Activated effector memory CD4-positive, alpha-beta T cell treated with anti-CD3 and anti-CD28 coated beads, Interleukin-2, amount 50 U/mL, for 16 hours (primary cell): ENCODE measurements at places on chromosomes 3 and 15.

- no peak for DNase-seq
Observed at GRCh38 chr3:77055841-77056341, 16.0 kb downstream of the ROBO2 start.

- DNase-seq = no peak
Observed at GRCh38 chr3:177212278-177212610, 15.0 kb upstream of the TBL1XR1 start.

DNA sequence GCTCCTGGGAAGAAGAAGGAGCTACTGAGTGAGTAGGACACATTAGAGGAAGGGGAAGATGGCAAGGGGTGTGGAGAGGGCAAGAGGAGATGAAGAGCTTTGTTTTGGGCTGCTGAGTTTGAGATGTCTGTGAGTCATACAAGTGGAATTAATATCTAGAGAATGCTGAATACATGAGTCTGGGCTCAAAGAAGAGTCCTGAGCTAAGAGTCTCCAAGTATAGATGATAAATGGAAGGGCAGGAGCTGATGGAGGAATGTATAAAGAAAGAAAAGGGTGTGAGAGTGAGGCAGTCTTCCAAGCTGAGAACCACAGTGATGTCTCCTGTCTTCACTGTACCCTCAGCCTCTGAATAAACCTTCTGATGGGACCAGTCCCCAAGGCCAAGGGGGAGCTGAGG is 205.5 kb upstream of the MRPL3 start:
- no peak for DNase-seq

DNA sequence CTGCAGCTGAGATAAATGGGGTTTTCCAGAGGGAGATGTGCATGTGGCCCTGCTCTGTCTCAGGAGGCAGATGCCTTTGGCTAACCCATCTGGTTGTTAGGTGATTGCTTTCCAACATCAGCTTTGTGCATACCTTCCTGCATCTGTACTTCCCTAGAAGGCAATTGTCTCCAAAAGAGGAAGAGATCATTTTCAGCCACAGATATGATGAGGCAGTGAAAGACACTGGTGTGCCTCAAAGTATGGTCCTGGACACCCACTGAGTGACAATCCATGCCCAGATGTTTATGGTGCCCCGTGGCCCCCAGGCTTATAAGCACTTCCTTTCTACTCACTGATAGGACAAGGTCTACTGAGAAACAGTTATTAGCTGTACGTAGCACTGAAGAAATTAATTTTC is 117.5 kb upstream of the NR2F2 start:
- no peak for DNase-seq

GRCh38 chr15:100338971-100339444 is 2.8 kb downstream of the ADAMTS17 start:
- peak; percentile 79 for DNase-seq

GRCh38 chr15:46296002-46296401 is 661.2 kb downstream of the SQOR start:
- DNase-seq = no peak

GRCh38 chr3:86708893-86709292 is 282.1 kb downstream of the VGLL3 start:
- DNase-seq = no peak

DNA sequence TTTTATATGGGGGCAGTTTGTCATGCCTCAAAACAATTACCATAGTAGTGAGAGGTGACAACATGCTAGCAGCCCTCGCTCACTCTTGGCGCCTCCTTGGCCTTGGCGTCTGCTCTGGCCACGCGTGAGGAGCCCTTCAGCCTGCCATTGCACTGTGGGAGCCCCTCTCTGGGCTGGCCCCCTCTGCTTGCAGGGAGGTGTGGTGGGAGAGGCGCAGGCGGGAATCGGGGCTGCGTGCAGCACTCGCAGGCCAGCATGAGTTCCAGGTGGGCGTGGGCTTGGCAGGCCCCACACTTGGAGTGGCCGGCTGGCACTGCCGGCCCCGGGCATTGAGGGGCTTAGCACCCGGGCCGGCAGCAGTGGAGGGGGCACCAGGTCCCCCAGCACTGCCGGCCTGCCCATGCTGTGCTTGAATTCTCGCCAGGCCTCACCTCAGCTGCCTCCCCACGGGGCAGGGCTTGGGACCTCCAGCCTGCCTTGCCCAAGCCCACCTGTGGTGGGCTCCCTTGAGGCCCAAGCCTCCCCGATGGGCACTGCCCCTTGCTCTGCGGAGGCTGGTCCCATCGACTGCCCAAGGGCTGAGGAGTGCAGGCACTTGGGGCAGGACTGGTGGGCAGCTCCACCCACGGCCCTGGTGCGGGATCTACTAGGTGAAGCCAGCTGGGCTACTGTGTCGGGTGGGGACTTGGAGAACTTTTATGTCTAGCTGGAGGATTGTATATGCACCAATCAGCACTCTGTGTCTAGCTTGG is 38.8 kb upstream of the EIF5A2 start:
- DNase-seq = no peak

DNA sequence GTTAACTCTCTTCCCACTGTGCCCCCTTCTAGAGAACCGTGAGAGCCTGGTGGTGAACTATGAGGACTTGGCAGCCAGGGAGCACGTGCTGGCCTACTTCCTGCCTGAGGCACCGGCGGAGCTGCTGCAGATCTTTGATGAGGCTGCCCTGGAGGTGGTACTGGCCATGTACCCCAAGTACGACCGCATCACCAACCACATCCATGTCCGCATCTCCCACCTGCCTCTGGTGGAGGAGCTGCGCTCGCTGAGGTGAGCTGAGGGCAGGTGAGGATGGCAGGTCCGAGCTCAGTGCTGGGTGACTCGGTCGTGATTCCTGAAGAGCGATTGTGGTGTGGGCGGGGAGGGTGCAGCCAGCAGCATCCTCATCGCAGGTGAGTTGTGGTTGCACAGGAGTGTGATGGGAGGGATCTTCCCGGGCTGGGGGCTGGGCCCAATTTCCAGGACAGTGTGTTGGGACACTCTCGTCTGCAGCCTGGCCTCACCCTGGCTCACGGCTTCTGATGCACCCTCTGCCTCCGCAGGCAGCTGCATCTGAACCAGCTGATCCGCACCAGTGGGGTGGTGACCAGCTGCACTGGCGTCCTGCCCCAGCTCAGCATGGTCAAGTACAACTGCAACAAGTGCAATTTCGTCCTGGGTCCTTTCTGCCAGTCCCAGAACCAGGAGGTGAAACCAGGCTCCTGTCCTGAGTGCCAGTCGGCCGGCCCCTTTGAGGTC is 8.0 kb downstream of the MCM2 start:
- DNase-seq = no peak

DNA sequence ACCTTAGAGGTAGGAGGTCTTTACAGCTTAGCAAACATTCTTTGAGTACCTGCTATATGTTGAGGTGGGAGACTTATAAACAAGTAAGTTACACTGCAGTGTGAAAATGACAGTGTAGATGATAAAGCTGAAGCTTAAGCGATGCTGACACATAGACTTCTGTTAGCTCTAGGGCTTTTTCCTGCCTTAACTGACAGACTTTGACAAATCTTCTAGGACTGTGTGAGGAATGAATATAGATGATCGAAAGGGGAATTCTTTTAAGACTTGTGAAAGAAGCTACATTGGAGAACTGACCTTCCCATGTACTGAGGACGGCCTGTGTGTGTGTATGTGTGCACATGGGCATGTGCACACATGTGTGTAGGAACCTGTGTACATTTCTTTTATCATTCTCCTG is 22.7 kb downstream of the BOC start:
- DNase-seq = no peak

- no peak for DNase-seq
Observed at GRCh38 chr15:81724536-81724935, 321.3 kb downstream of the MEX3B start.

GRCh38 chr3:120148187-120148949 is 54.1 kb upstream of the GSK3B start:
- no peak for DNase-seq

GRCh38 chr15:69755551-69756310 is 303.1 kb downstream of the RPLP1 start:
- DNase-seq = peak; percentile 91

GRCh38 chr3:39154280-39155021 is 1.1 kb upstream of the CSRNP1 start:
- no peak for DNase-seq

DNA sequence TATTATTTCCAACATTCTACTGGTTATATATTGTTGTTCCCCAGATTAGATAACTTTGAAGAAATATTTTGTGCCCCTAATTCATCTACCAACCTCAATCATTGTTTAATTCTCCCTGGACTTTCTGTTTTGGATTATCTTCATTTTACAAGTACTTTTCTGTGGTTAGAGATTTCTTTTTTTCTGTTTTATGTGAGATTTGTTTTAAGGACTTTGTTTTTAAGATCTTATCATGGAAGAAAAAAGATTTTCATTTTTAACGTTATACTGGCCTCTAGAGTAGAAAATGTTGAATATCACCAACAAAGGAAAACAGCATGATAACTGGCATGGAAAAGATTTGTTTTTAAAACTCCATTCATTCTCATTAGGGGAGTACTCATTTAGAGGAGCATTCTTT is 210.9 kb upstream of the KCNMB2 start:
- no peak for DNase-seq

DNA sequence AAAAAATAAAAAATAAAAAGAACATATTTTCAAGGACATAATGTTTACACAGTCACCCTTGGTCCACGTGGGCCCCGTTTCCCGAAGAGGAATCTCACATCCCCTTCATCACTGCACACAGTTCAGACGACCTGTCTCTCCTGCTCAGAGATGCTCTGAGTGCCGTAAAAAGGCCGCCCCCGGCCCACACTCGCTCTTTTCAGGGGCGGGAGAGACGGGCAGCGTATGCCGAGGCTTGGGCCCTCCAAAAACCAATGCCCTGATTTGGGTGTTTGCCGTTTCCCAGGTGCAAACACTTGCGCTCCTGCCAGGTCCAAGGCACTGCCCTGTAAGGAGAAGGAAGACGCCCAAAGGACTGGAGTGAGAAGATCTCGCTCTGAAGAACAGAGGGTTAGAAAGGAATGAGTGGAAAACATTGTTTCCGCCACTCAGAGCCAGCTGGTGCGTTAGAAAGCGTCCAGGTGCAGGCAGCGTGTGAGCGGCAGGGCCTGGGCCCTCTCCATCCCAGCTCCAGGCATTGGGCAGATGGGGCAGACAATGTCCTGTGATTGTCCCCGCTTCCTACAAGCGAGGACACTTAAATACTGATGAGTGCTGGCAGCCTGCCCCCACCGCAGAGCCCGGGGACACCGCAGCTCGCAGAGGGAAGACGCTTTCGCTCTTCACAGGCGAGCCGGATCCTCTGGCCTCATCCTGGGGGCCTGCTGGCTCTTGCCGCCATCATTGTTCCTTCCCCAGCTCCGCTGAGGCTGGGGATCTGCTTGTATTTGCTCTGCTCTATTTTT is 53.2 kb downstream of the NIPA2 start:
- no peak for DNase-seq

- no peak for DNase-seq
Observed at GRCh38 chr3:139935016-139935865, at the start of gene CLSTN2. Gene CLSTN2 (plus strand): TSS chr3:139935185.

- no peak for DNase-seq
Observed at GRCh38 chr3:78497767-78498166, 1270.0 kb downstream of the ROBO1 start.

GRCh38 chr15:70783610-70784022 is 20.3 kb upstream of the UACA start:
- no peak for DNase-seq

DNA sequence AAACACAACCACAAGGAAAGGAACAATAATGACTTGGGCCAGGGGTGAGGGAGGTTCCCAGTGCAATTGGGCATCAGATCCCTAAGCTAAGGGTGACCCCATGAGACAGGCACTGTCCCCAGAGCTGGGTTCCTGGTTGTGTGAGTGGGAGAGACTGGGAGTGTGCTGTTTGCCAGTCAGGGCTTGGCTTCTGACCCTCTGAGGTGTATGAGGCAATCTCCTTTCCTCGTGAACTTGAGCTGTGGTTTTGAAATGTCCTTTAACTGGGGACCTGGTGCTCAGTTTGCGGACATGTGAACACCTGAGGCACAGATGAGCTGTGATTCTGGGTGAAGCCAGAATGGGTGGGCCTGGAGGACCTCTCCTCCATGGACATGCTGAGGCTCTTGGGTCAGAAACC is 58.5 kb upstream of the PLXNA1 start:
- no peak for DNase-seq

DNA sequence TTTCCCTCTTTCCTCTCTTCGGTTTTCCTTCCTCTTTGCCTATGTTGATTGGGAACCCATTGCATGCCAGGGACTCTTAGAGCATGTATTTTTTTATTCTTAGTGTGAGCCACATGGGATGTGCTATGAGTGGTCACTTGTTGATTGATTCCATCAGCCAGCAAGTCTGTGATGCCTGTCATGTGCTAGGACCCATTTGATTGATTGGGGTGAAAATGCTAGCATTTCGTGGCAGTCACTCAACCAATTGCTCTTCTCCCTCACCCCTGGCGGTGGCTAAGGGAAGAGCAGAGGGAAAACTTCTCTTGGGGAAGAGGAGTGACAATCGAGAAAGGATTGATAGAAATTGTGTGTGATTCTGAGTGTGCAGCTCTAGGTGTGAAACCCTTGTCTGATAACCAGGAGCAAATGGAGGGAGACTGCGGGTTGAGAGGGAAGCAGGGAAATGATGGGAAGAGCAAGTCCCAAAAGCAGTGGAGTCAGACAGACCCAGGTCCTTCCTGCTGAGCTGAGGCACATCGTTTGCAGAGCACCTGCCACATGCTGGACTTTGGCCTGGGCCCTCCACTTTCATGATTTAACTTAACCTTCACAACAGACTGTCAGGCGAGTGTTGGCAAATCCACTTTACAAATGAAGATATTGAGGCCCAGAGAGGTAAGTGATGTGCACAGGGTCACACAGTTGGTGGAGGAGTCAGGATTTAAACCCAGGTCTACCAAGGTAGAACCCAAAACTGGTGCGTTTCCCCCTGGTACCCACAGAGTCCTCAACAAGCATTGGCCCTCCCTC is 40.0 kb downstream of the SLC6A11 start:
- DNase-seq = peak; percentile 41

- DNase-seq = no peak
Observed at GRCh38 chr3:112327371-112327951, 5.5 kb upstream of the CD200 start.

DNA sequence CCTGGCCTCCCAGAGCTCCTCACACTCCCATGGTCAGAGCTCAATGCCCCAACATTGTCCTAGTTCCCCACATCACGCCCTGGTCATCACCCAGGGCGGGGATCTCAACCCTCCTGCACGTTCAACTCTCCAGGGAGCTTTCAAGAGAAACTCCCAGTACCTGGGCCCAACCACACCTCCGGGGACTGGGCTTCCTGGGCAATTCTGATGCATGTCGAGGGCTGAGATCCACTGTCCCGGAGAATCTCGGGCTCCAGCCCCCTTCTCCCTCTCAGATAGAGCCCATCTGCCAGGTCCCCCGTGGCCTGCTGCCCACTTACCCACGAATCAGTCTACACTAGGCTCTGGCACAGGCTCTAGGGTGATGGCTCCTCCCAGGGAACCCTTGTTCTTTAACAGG is 39.2 kb downstream of the UMPS start:
- DNase-seq = no peak

DNA sequence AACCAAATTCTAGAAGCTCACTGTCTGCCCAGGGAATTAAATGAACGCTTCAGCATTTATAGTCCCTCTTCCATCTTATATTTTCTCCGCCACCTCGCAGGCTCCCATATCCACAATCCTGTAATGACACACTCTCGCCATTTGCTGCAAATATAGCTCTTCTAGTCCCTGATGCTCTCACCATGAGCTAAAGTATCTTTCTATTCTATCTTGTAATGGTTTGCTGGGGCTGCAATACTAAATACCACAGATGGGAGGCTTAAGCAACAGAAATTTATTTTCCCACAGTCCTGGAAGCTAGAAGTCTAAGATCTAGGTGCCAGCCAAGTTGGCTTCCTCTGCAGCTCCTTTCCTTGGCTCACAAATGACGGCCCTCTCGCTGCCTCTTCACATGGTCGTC is 106.9 kb upstream of the NPHP3 start:
- no peak for DNase-seq
